Cortex of kidney (tissue), 1 donor: ENCODE measurements at places on chromosomes 1 and 21.

- DNase-seq: no peak
Observed at GRCh38 chr1:239985044-239985443, 106.6 kb upstream of the FMN2 start.

- no peak for DNase-seq
Observed at GRCh38 chr1:189351960-189352359, 1125.7 kb downstream of the BRINP3 start.

DNA sequence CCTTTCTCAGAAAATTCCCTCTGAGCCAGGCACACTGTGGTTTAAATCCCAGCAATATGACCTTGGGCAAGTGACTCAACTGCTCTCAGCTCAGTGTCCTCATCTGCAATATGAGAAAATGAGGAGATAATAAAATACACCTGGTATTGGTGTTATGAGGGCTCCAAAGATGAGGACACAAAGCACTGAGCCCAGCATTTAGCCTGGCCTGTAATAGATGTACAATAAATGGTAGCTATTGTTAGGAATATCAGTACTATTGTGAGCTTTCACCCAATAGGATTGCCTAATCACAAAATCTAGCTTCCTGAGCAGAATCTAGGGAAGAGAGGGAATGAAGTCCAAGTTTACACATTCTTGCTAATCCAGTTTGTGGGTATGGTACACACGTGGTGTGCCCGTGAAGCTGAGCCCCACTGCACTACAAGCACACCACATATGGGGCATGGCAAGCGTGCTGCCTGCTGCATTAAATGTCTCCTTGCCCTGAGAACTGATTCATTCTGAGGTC is 24.3 kb upstream of the SLC30A1 start:
- no peak for DNase-seq

DNA sequence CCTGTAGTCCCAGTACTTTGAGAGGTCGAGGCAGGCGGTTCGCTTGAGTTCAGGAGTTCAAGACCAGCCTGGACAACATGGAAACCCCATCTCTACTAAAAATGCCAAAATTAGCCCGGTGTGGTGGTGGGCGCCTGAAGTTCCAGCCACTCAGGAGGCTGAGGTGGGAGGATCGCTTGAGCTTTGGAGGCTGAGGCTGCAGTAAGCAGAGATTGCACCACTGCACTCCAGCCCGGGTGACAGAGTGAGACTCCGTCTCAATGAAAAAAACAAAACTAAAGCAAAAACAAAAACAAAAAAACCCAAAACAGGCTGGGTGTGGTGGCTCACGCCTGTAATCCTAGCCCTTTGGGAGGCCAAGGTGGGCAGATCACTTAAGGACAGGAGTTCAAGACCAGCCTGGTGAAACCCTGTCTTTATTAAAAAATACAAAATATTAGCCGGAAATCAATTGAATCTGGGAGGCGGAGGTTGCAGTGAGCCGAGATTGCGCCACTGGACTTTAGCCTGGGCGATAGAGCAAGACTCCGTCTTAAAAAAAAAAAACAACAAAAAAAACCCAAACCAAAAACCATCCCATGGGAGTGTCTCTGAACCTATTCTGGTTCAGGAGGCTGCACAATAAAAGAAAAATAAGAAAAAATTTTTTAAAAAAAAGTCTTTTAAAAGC is 1.7 kb upstream of the CGN start:
- no peak for DNase-seq

- no peak for DNase-seq
Observed at GRCh38 chr1:97824624-97825023, 96.2 kb downstream of the DPYD start.

DNA sequence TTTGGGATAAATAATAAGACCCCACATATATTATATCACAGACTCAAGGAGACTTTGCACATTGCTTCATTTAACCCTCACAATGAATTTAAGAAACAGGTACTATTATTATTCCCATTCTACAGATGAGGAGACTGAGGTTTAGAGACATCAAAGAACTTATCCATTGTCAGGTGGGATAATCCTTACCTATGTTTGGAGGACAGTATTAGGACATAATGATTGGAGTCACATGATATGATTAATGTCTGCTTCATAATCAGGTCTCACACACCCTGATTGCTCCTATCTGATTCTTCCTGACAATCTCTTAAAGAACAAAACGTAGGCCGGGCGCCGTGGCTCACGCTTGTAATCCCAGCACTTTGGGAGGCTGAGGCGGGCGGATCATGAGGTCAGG is 16.9 kb downstream of the IRF2BP2 start:
- no peak for DNase-seq

GRCh38 chr1:109814223-109814622 is 50.5 kb upstream of the EPS8L3 start:
- no peak for DNase-seq

GRCh38 chr1:206713070-206713469 is 28.4 kb downstream of the MAPKAPK2 start:
- DNase-seq: no peak

GRCh38 chr1:157136133-157136532 is 2.1 kb downstream of the ETV3 start:
- no peak for DNase-seq

DNA sequence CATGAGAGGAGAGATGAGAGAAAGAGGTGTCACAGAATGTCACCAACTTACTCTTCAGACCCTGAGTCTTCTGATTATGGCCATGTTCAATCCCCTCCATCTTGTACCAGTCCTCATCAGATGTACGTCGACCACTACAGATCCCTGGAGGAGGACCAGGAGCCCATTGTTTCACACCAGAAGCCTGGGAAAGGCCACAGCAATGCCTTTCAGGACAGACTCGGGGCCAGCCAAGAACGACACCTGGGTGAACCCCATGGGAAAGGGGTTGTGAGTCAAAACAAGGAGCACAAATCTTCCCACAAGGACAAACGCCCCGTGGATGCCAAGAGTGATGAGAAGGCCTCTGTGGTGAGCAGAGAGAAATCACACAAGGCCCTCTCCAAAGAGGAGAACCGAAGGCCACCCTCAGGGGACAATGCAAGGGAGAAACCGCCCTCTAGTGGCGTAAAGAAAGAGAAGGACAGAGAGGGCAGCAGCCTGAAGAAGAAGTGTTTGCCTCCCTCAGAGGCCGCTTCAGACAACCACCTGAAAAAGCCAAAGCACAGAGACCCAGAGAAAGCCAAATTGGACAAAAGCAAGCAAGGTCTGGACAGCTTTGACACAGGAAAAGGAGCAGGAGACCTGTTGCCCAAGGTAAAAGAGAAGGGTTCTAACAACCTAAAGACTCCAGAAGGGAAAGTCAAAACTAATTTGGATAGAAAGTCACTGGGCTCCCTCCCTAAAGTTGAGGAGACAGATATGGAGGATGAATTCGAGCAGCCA is 8.0 kb downstream of the ELOA start:
- no peak for DNase-seq

GRCh38 chr1:48498096-48498791 is 26.2 kb upstream of the SPATA6 start:
- no peak for DNase-seq

- DNase-seq: no peak
Observed at GRCh38 chr1:45552331-45552730, 1.7 kb downstream of the AKR1A1 start.

- no peak for DNase-seq
Observed at GRCh38 chr21:41016472-41016871, 151.5 kb upstream of the BACE2 start.

DNA sequence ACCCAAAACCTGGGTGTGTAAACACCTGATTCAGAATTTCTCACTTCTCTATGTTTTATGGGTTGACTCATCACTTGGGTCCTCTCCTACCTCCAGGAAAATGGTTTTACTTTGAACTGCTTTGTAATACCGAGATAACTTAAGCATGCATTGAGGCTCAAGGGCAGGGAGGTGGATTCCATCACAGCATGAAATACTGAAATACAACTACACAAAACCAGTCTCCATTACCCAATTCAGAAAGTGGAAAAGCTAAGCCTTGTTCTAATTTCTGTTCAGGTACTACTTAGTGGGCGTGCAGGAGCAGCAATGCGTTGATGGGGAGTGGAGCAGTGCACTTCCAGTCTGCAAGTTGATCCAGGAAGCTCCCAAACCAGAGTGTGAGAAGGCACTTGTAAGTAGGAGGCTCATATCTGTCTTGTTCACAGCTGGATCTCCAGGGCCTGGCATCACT is 6.1 kb upstream of the C4BPA start:
- DNase-seq: no peak

GRCh38 chr1:171990371-171990770 is 149.1 kb downstream of the DNM3 start:
- no peak for DNase-seq

- DNase-seq: no peak
Observed at GRCh38 chr21:46636181-46636512, 673 bp downstream of the PRMT2 start.

DNA sequence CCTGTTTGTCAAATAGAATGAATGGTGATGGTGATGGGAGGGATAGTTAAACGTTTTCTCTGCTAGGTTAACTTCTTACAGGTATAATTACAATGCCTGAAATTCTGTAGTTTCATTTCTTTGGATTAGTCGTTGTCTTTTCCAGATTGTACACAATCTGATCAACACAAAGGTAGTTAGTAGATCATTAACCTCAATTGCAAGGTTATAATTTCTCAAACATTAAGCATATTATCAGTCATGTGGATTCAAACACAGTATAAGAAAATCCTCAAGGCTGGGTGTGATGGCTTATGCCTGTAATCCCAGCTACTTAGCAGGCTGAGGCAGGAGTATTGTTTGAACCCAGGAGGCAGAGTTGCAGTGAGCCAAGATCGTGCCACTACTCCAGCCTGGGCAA is 20.6 kb downstream of the SYNC start:
- DNase-seq: no peak

DNA sequence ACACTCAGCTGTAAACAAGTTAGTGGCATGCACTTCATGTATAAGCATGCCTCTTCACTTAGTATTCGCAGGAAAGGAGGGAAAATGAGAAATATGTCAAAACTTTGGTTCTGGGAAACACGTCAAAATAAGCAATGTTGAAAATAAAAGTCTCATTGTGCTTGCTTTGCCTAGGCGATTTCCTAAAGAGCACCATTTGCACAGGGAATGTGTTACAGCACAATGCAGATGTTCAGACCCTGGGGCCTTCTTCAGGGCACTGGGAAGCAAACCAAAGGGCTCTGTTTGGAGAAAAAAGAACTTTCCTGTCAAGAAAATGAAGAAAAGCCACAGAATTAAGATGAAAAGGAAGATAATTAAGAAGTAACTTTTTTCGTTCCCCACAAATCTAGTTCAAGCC is 98.6 kb upstream of the PLD5 start:
- no peak for DNase-seq

- no peak for DNase-seq
Observed at GRCh38 chr1:224081604-224082003, 32.3 kb upstream of the FBXO28 start.

GRCh38 chr1:193309936-193310475 is 123.6 kb upstream of the B3GALT2 start:
- no peak for DNase-seq

DNA sequence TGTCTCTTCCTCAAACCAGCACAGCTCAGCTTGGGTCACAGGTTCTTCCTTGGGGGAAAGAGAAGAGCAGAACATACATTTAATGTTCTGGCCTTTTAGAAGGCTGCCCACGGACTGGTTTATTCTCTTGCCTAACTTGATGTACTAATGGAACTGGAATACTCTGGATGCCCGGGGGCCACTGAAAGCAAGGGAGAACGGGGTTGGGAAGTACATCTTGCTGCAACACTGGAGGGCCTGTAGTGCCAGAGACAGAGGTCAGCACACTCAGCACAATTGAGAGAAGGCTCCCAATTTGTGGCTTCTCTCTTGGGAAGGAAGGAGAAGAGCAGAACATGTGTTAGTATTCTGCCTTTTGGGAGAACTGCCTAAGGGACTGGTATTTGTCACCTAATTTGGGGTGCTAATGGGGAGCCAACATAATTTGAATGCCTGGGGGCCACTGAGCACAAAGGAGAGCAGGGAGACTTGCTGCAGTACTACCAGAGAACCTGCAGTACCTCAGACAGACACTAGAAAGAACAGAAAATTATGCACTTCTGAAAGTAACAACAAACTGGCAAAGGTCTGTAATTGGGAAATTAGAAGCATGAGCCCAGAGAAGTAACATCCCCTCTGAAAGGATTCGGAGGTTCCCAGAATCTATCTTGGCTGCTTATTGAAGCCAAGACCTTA is 14.1 kb downstream of the ZNF691 start:
- DNase-seq: no peak

- DNase-seq: no peak
Observed at GRCh38 chr1:89761901-89762300, 58.9 kb upstream of the LRRC8D start.

- DNase-seq: no peak
Observed at GRCh38 chr1:100076744-100077143, 56.0 kb downstream of the SASS6 start.

DNA sequence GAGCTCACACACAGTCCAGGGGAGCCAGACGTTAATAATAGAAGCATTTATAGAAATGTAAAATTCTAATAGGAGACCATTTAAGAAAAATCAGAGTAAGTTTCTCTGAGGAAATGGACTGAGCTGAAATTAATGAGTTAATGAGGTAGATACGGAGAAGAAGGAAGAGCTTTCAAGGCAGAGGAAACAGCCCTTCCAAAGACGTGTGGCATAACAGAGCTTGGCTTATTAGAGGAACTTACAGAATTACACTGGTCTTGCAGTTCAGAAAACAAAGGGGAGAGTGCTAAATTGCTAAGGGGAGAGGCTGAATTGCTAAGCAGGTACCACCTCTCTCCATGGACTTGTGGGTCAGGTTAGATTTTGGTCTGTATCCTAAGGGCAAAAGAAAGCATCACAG is 8.2 kb upstream of the PIGK start:
- no peak for DNase-seq

GRCh38 chr1:108070662-108071061 is 105.7 kb upstream of the VAV3 start:
- DNase-seq: no peak

- no peak for DNase-seq
Observed at GRCh38 chr1:58753431-58753866, 30.4 kb downstream of the JUN start.
